ENCODE measurements at places on chromosomes 6 and 20.

- DNase-seq: no peak
Measured at GRCh38 chr20:37677969-37678861, 15.6 kb upstream of the CTNNBL1 start.

DNA sequence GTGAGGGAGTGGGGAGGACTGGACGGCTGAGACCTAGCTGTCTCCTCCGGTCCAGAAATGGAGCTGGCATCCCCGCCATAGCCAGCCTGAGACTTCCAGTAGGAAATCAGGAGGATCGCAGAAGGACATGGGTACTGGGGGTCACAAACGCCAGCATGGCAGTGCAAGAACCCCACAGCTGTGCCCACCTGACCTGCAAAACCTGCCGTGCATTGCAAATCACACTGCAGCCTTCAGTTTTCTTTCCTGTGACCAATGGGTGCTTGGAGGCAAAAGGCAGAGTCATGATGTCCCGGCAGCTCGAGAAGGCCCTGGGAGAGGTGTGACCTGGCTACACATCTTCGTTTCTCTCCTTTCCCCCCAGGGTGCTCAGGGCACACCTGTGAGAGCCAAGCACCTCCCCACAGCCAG lies 23.3 kb upstream of the PHACTR3 start:
- DNase-seq: no peak

DNA sequence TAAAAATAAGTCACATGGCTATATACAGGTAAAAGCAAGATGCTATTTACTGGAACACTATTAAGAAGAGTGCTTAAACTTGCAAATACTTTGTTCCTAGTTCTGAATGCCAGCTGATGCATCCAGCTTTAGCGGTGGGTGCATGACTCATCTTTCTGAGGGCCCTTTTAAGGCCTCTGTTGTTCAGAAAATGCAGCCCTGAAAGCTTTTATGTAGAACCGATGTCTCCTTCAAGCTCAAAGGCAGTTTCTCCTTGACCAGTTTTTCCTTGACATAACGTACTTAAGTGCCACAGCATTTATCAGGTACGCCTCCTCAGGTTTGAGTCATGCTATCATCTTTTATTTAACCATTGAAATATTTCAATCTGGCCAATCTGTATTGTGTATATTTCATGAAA lies 82.8 kb downstream of the MLIP start:
- DNase-seq: no peak

- no peak for DNase-seq
Measured at GRCh38 chr6:114431641-114432040, 88.8 kb upstream of the HS3ST5 start.

- DNase-seq: no peak
Measured at GRCh38 chr6:1031720-1032119, 280.2 kb upstream of the FOXQ1 start.

DNA sequence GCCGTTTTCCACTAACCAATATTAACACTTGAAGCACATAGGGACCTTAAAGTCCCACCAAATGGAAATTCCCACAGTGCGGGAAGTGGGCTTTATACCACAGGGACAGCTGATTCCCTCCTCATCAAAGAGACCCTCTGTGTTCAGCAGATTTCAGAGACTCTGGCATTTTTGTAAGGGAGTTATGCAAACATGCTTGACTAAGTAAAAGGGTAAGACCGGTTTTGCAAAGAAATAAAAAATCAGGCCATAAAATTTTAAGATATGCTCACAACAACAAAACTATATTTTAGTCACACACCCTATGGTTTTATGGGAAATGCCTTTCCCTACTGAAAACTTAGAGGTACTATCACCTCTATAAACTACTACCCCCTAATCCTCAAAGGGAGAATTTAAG lies 45.4 kb upstream of the SPTLC3 start:
- DNase-seq: no peak
